ENCODE measurements at places on chromosomes 4 and X.

DNA sequence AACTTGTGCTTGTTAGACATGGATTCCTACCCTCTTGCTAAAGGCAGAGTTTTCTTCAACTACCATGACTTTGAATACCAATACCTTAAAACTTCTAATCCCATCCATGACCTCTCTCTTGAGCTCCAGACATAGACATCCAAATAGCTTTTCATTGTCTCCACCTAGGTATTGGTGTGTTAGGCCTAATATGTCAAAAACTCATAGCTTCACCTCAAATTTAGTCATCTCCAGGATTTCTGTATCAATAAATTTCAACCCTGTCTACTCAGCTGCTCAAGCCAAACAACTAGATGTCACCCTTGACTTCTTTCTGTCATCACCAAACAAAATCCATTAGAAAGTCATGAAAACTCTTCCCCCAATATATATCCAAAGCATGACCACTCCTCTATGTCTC lies 617.7 kb upstream of the GRIA3 start:
- DNase-seq, result no peak

- DNase-seq, result no peak
These were observed 210.4 kb upstream of the GALNTL6 start for GRCh38 chr4:171602638-171603355.

DNA sequence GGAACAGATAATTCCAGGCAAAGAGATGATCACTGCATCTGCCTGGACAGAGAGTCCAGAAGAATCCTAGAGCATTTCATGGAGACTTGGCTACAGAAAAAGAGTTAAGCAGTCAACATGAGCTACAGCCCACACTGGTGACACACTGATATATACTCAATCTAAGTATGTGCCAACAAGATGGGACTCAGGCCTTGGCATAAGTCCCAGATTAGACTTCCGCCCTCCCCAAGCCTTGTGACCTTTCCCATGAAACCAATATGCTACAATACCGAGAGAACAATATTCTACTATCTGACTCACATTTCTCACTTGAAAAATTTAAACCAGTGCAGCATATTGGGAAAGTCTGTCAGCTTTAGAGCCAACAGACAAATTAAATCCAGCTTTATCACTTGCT lies 65.7 kb upstream of the SLITRK2 start:
- no peak for DNase-seq

GRCh38 chrX:20362268-20363267 lies 95.9 kb upstream of the RPS6KA3 start:
- no peak for DNase-seq

GRCh38 chr4:118931786-118932185 lies 43.1 kb downstream of the SYNPO2 start:
- no peak for DNase-seq

DNA sequence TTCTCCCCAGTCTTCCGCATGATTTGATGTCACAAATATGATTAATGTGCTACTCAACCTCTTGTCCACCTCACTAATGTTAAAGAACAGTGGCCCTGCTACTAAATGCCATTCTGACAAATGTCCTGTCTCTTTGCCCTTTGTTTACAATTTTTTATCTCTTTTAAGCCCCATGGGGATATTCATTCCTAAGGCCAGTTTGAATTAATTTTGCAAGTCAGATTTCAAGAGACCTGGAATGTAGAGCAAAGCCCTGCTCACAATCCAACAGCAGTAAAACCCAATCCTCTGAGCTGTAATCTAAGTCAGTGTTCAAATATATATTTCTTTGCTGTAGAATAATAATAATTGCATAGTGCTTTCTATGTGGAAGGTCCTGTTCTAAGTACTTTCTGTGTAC lies 81.2 kb downstream of the LDB2 start:
- no peak for DNase-seq

DNA sequence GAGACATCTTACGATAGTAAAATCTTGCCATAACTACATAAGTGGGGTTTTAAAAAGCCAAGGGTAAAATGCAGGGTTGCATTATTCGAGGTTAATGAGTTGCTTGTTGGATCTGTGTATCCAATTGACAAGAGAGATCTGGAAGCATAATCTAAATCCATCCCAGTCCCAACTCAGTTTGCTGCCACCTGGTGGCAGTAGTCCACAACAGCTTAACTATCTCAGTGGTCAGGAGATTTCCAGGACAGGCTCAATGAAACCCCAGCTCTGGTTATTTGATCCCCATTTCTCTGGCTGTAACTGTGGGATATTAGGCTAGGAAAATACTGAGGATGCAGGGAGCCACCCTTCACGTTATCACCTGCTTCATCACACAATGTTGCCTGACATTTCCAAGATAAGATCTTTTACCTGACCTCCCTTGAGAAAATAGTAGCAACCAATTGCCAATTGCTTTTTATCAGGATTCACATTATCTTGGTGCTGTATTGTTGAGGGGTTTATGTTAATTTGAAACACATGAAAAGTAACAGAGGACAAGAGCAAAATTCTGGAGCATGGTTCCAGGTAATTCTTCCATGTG lies 88.2 kb upstream of the TNIP3 start:
- peak; percentile 28 for DNase-seq

DNA sequence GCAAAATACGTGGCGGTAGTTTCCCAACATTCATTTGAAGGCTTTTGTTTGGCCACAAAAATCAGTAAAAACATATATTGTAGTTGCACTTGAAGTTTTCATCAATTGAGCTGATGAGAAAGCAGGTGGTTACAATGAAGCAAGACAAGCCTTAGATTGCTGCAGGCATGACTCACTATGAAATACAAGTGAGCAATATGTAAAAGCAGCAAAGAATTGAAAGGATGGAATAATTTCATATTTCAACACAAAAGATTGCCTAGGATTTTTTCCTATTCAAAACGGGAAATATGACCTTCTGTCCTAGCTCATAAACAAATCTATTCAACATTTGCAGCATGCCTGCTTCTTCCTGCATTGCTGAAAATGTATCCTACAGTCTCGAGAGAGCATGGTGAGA lies 190.9 kb upstream of the BANK1 start:
- DNase-seq, result no peak

- DNase-seq, result no peak
These were observed 88.9 kb upstream of the RPL34 start for GRCh38 chr4:108531461-108531860.

- DNase-seq, result no peak
These were observed 3.1 kb downstream of the SRPX2 start for GRCh38 chrX:100647095-100647494.

GRCh38 chrX:64394059-64394873 lies 986 bp downstream of the MTMR8 start:
- DNase-seq, result no peak

DNA sequence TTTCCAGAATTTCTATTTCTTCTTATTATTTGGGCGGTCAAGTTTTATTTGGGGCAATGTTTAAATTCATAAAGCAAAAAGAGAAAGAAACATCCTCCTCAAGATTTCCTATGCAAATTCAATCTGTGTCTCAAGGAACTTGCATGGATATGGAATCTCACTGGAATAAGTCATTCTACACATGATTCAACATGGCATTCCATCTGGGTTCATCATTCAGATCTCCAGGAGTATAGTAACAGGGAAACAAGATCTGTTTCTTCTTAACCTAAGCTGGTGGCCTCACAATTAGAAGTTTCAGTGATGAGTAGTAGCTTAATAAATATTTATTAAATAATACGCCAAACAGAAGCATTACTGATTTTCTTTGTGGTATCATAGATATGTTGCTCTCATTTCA lies 19.8 kb downstream of the KLHL34 start:
- DNase-seq, result no peak

GRCh38 chrX:14738643-14739042 lies 134.2 kb downstream of the FANCB start:
- no peak for DNase-seq

- DNase-seq, result no peak
These were observed 102.9 kb downstream of the GRXCR1 start for GRCh38 chr4:42995343-42995944.

DNA sequence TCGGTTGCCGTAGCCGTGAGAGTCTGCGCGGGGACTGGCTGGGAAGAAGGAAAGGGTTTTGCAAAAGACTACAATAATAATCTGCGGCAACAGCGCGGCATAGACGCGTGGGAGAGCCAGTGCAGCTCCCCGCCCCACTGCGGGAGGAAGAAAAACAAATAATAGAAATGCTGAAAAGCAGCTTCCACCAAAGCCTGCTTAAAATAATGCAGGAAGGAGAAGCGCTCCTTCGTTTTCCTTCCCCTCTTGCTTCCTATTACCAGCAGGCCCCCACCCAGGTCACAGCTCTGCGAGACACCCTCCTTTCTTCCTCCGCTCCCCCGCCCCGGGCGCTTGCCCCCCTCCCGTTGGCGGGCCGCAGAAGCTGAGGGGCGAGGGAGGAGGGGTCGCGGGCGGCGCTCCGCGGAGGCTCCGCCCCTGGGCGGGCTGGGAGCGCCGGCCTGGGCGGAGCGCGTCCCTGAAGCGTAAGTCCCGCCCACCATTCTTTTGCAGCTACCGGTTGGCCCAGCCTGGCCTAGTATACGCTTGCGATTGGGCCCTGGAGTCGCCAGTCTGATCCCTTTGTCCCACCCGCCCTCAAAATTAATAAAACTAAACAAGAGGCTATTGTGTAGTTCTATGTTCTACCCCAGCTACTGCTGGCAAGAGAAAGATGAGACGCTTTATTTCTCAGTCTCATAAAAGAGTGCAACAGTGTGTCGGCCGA lies 636 bp upstream of the AMOT start:
- DNase-seq, result peak; percentile 66

DNA sequence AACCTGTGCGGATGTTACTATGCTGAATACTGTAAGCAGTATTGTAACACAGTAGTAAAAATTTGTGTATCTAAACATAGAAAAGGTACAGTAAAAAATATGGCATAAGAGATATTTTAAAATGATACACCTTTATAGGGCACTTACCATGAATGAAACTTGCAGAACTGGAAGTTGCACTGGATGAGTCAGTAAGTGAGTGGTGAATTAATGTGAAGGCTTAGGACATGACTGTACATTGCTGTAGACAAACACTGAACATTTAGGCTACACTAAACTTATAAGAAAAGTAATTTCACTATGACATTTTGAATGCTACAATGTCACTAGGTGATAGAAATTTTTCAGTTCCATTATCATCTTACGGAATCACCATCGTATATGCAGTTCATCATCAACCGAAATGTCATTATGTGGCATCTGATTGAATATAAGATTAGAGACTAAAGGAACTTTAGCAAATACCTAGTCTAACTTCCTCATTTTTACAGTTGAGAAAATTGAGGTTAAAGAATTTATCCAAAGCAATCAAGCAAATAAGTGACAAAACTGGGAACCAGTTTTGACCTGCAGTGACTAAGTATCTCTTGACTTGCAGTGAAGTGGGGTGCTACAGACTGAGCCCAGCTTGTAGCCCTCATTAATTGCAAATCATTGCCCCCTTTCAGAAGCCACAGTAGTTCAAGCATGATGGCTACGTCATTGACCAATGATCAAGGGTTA lies 55.3 kb downstream of the EGF start:
- DNase-seq, result no peak

DNA sequence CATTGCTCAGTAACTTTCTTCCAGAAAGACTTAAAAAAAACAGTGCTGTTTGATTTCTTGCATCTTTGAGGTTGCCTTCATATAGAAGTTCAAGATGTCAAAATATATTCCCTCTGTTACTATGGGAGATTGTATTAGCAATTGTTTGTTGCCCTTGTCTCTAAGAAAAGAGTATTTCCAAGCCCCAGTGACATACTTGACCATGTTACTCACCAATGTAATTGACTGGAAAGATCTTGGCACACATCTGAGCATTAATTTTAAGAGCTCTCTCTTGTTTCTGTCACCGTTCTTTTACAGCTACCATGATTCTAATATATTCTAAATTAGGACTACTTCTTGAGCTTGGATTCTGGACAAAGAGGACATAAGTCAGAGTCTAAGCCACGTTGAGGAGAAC lies 902.7 kb upstream of the EPHA5 start:
- no peak for DNase-seq

- DNase-seq, result no peak
These were observed 36.7 kb upstream of the MXD4 start for GRCh38 chr4:2298532-2298991.

- DNase-seq, result no peak
These were observed 107.8 kb downstream of the ARHGAP10 start for GRCh38 chr4:147839663-147840062.

GRCh38 chr4:105765690-105766407 lies 57.3 kb downstream of the GSTCD start:
- no peak for DNase-seq

- no peak for DNase-seq
These were observed 205.5 kb downstream of the PPP3CA start for GRCh38 chr4:101141855-101142254.

DNA sequence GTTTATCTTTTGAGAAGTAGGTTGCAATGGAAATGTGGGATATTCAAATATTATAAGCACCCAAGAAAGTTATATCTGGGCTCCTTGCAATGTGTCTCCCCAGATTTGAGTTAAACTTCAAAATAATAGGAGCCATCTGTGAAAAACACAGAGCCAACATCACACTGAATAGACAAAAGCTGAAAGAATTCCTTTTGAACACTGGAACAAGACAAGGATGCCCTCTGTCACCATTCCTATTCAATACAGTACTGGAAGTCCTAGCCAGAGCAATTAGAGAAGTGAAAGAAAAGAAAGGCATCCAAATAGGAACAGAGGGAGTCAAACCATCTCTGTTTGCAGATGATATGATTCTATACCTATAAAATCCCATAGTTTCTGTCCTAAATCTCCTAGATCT lies 114.3 kb upstream of the IL1RAPL1 start:
- no peak for DNase-seq

DNA sequence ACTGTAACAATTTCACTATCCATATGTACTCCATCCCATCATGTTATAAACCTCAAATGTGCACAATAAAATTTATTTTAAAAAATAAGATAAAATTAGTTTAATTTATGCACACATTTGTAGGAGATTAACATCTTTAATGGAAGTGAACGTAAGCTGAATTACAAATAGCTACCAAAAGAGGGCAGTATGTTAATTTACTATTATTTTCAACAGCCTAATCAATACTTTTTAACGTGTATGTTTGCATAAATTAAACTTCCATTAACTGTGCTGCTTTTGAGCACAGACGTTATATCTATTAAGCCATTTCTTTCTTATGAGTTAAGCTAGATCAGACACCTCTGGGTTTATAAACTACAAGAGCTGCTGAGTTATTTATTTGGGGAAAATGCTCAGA lies 56.5 kb upstream of the PHKA2 start:
- DNase-seq, result no peak

DNA sequence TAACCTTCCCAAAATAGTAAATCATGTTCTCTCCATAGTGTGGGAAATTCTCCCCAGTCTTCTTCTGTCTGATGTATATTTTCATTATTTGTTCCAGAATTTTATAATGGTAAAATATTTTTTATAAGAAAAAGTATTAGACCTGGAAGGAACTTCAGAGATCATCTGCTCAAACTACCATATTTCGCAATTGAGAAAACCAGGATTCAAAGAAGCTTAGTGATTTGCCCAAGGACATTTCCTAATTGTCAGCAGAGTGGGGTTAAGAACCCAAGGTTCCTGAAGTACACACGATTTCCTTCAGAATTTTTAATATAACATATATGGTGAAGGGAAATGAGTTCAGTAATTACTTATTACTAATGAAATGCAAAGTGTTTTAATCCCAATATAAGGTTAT lies 24.1 kb downstream of the OCIAD1 start:
- DNase-seq, result no peak

All from activated effector memory CD4-positive, alpha-beta T cell treated with Interleukin-2 at 50 U/mL for 16 hours (primary cell).